ENCODE measurements at places on chromosomes 1 and 21. TPM values are rescaled to one million over a fixed set of nuclear protein-coding genes. Genes with fewer than 3 reads are reported as not detected.

SORT1 gene
- 14.5 TPM for total RNA-seq

GRCh38 chr1:211583011-211583992 lies 4.3 kb upstream of the SLC30A1 start:
- DNase-seq, result no peak

- DNase-seq, result no peak
These were observed 317.6 kb upstream of the PLD5 start for GRCh38 chr1:242842094-242842493.

DNA sequence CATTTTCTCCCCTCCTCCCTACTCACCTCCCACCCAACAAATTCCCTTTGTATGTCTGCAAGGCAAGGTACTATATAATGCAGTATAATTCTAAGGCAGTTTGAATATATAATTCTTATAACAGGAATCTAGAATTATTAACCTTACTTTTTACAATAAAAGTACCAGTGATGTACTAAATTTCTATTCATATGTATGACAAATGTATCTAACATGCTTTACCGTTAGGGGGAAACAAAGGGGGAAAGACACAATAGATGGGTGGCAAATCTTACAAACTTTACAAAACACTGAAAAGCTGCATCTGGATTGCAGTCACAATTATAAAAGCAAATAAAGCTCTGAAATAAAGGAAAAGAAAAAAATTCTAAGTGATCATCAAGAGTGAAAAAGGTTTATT lies 2.3 kb downstream of the PIK3R3 start:
- DNase-seq, result no peak

Data from pulmonary artery endothelial cell (primary cell).